DND-41 (cell line): ENCODE measurements at places on chromosomes 4 and X.
A peak's percentile ranks its signal among the peaks of the same experiment; 100 is the strongest.

DNA sequence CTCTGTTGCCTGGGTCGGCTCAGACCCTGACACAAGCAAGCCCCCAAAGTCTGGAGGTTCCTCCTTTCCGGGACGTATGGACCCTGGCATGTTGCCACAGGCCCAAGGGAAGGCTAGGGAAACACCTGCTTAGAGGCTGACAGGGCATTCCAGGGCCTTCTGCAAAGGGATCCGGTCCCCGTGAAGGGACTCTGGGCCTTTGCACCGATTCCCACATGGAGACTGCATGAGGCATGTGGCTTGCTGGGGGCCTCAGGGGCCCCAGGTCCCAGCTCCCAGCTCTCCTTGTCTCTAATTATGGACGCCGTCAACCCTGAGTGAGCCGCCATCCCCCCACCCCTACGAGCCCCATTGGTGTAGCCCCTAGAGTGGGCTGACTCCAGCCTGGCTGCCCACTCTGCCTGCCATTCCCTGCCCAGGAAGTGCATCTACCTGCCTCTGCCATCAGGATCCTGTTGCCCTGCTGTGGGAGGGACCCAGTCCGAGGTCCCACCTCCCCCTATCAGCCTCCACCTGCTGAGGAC lies 4.2 kb upstream of the RGS12 start:
- no peak for DNase-seq

- peak; percentile 12 for DNase-seq
Observed at GRCh38 chrX:119512146-119512800, 44.0 kb downstream of the SLC25A5 start.

DNA sequence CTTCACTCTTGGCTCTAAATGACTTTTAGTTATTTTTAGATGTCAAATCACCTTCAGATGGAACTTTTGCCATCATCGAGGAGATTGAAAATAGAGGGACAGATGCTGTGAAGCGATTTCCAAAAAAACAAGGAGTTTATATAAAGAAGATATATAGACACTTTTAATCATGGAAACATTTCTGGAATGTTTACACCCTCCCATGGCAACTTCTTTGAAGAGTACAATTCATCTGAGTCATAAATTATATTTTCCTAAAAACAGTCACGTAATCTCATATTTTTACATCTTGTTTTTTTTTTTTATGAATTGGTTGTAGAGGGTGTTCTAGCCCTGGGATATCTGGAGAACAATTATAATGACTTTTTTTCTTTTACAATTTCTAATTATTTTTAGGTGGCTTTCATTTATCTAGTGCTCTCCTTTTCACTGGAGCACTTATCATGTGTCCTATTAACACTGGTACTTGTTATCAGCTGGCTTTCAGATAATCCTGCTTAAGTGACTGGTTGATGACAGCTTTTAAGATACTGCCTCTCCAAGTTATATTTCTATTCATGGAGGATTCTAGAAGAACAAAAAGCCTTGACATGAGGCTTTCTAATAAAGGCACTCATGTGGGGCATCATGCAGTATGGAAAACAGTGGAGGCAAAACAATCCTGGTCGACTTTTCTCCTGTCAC lies 24.9 kb downstream of the PCDH7 start:
- no peak for DNase-seq

- DNase-seq: no peak
Observed at GRCh38 chr4:153448003-153448731, 18.0 kb upstream of the TMEM131L start.

GRCh38 chrX:1911401-1912128 lies 296.7 kb downstream of the ASMT start:
- DNase-seq: no peak
